Activated naive CD4-positive, alpha-beta T cell treated with anti-CD3 and anti-CD28 coated beads, Interleukin-2, amount 50 U/mL, for 72 hours (primary cell): ENCODE measurements at places on chromosomes 5 and 9. TPM values are rescaled to one million over a fixed set of nuclear protein-coding genes. Genes with fewer than 3 reads are reported as not detected.

The PCDHGA5 gene
- total RNA-seq: not detected

- DNase-seq: no peak
Measured at GRCh38 chr9:2846115-2846514, 2.2 kb upstream of the PUM3 start.

DNA sequence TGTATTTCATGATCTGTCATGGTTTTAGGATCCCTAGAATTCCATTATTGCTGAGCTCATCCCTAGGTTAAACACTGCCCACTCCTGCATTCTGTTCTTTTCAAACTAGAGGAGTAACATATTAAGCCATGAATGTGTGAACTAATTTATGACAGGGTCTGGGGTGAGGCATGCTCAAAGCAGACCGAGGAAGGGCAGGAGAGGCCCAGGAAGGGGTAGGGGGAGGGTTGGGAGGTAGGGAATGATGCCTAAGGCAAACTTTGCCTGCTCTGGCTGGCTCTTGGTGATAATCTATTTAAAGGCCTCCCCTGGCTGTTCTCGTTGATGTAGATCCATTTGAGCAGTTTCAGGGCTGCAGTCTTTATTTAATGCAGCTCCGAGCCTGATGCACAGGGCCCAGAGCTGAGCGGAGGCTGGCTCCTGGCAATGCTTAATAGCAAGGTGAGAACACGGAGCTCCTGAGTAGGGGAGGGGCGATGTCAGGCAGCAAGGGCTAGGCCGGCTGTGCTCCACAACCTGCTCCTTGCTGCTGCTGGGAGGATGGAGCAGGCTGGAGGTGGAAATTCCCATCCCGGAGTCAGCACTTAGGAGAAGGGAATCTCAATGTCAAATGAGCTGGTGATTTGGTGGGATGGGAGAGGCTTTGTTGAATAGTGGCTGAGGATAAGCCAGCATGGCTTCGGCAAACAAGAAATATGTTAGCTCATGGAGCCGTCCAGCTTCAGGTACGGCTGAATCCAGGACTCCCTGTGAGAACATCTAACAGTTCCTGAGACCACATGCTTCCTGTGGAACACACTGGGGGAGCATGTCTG, 73.2 kb upstream of the UNC5A start:
- DNase-seq: peak; percentile 25

The PTCD2 gene
- total RNA-seq: 12.8 TPM

DNA sequence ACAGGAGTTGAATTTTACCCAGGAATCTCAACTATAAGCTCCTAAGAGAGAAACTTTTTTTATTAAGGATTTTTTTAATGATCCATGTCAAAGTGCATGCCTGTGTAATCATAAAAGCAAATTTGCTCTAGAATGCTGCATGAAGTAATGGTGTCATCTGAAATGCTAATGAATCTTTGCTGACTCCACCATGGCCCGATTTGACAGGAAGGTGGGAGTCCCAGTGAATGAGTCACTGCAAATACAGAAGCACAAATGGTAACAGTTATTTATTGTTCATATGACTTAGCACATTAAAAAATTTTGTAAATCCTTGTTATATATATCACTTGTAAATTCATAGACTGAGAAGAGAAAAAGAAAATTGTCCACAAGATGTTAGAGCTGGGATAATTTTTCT, 341.3 kb downstream of the RASEF start:
- DNase-seq: no peak
